Epithelial cell of esophagus (primary cell): ENCODE measurements at places on chromosomes 7 and 10.

DNA sequence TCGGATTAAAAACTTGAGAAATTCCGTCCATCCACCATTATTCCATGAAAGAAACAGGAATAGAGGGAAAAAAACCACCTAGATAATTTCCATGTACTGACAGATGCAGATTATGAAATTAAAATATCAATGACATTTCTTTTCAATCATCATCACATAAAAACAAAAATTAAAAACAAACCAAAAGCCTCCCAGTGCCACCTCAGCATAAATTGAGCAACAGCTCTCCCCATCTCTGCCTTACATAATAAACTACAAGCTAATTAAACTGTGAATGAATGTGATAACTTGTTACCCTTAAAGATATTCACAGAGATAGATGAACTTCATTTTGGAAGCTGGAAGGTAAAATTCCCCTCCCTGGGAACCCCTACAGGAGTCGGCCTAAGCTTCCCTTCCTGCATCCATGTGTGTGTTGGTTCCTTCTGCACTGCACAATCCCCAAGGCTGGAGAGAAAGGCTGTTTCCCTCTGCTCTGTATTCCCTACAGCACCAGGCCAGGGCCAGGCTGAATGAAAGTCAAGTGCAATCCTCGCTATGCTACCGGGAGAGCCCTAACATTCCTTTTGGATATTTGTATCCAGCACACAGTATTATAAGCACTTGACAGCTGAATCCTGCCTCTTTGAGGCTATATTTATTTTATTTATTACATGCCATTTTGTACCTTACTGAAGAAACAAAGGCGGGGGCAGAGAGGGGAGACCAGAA, 8.1 kb downstream of the CCDC6 start:
- no peak for DNase-seq

GRCh38 chr7:117809958-117810357, 63.3 kb downstream of the CTTNBP2 start:
- no peak for DNase-seq

GRCh38 chr7:104124469-104124868, 83.3 kb downstream of the ORC5 start:
- DNase-seq: no peak

GRCh38 chr10:68086910-68087684, 12.0 kb upstream of the HERC4 start:
- DNase-seq: peak; percentile 40

- DNase-seq: peak; percentile 66
Measured at GRCh38 chr7:97179454-97180104, 62.1 kb downstream of the SDHAF3 start.
